ENCODE measurements at places on chromosomes 1 and 21.

- DNase-seq = peak; percentile 8
Observed at GRCh38 chr1:35894656-35895055, 11.6 kb downstream of the AGO1 start.

DNA sequence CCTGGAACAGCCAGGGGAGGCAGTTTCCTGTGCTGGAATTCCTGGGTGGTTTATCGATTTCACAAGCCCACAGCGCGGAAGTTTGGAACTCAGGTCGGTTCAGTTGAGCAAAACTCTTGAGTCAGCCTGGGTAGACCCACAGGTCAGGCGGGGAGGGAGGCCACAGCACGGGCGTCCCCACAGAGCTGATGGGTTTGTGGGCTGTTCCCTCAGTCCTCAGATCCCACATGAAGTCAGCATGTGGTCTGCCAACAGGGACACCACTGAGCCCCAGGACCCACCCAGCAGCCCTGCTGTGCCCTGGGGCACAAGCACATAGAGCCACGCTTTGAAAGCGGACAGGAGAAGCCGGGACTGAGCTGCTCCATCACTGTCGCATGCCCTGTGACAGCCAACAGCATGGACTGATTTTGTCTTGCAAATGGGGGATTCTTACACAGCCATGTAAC lies 17.4 kb downstream of the BMP8A start:
- peak; percentile 6 for DNase-seq

- DNase-seq = no peak
Observed at GRCh38 chr1:50851034-50851433, 109.0 kb downstream of the FAF1 start.

DNA sequence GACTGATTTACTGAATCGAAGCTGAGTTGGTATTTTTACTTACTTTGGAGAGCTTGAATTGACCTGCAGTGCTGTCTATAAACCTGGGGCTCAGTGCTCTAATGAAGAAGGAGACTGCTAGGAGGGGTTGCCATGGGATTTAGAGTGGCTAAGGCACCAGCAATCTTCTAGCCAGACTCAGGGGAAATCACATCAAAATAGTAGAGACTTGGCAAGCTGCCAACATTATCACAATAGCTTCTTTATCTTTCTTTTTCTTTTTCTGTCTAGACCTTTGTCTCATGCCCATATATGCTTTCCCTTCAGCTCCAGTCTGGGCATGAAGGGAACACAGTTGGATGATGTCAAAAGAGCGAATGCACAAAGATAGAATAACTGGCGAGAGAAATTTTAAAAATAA lies 301.1 kb upstream of the DPYD start:
- DNase-seq = no peak

DNA sequence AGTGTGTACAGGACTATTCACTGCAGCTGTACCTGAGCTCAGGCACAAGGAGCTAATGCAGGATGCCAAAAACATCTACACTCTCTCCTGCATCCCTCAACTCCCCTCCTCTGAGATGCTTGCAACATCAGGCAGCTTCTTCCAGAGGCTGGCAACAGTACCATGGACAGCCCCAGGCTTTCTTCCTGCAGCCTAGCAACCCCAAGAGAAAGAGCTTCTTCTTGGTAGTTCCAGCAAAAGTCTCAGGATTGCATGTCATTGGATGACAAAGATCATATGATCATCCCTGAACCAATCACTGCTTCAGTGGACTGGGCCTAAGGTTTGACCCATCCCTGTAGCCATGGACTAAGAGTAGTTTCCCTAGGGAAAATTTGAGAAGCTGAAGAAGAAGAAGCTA lies 46.7 kb downstream of the CAMK2N1 start:
- no peak for DNase-seq

- no peak for DNase-seq
Observed at GRCh38 chr1:166139735-166140134, 27.1 kb downstream of the FAM78B start.

DNA sequence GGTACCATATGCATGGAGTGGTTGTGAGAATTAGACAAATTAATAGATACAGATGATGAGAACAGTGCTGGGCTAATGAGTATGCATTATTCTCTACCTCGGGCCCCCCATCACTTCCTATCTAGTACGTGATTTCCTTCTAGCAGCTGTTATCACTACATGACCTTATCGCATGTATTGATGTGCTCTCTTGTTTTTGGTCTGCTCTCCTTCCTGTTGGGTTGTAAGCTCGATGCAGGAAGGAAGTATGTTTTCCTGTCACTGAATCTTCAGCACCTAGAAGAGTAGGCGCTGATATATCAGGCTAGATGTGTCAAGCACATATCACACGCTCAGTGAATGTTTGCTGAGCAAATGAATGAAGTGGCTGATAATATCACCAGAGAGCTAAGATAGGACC lies 43.9 kb upstream of the IFNAR2 start:
- no peak for DNase-seq

GRCh38 chr1:228309326-228310067 lies 97.1 kb downstream of the TRIM11 start:
- no peak for DNase-seq

DNA sequence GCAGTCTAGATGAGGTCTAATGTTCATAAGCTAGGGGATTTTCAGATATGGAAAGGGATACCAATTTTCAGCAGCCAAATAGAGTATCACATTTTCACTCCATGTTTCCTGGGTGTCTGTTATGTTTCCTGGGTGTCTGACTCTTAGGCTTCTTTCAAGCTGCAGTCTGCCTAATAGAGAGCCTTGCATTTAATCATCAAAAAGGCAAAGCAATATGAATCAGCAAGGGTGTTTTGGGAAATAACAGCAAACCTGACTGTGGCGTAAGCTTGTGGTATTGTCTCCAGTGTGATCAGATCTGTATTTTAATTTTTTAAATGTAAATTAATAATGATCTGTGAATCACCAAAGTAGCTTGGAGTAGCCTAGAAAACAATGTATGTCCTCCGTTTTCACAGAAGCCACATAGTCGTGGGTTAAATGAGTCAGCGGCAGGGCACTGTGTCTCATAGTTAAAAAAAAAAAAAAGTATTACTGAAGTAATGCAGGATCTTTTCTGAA lies 10.4 kb downstream of the LGALS8 start:
- DNase-seq = peak; percentile 24

- no peak for DNase-seq
Observed at GRCh38 chr1:238789916-238790667, 596.3 kb upstream of the CHRM3 start.

- peak; percentile 32 for DNase-seq
Observed at GRCh38 chr1:27433706-27434105, 41.3 kb downstream of the GPR3 start.

DNA sequence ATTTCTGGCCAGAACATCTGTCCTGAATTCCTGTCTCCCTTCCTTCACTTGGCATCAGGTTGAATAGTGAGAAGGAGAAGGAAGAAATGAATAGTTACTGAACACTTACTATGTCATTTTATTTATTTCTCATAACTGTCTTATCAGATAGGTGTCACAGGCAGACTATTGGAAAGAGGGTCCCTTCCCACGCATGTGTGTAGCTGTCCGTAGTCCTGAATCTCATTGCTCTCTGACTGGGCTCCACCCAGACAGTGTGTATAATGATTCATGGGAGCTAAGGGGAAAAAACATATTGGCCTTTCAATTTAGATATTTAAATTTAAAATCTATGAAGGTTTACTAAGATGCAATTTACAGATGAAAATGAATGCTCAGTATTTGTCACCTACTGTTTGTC lies 86.1 kb downstream of the OMA1 start:
- DNase-seq = no peak

DNA sequence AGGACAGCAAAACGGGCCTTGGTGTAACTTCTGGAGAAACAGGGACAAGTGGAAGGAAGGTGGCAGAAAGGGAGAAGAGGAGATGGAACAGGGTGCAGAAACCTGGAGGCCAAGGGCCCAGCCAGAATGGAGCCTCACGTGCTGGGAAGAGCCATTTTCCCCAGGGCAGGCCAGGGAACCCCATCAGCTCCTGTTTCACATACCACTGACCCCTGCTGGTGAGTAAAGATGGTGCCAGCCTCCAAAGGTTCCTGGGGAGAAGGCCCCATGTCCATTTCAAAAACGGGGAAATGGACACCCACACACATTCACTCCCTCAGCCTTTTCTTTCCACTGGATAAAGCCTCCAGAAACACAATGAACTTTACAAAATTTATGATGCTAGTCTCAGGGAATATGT lies 57.6 kb upstream of the JUN start:
- DNase-seq = peak; percentile 65

- no peak for DNase-seq
Observed at GRCh38 chr1:87077959-87078639, 163.7 kb downstream of the HS2ST1 start.

DNA sequence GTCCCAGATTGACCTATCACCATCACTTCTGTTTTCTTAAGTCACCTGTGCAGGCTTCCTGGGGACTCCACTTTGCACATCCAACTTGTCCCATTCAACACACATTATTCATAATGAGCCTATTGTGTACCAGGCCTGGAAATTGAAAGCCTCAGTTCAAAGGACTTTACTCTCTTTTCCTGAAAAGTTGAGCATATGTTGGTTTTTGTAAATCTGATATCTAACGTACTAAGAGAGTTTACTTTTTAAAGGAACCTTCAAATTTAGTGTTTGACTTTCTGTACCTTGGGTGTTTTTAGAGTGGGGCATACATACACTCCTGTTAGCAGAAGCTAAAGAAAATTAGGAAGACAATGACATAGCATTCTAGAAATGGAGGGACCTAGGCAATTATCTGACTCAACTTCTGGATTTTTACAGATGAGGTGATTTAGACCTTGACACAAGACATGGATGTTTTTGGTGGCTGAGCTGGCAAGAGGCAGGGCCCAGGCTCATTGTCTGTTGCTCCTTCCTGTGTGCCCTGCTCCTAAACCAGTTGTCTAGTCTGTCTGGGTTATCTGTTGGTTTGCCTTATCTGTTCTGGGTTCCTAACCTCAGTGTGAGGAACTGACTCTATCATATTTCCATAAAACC lies 336.5 kb downstream of the RPS6KC1 start:
- no peak for DNase-seq

GRCh38 chr1:101198842-101199636 lies 37.8 kb upstream of the S1PR1 start:
- peak; percentile 39 for DNase-seq

- no peak for DNase-seq
Observed at GRCh38 chr1:196466166-196466565, 142.1 kb downstream of the KCNT2 start.

- no peak for DNase-seq
Observed at GRCh38 chr1:225963735-225964530, 22.9 kb upstream of the LEFTY2 start.

GRCh38 chr21:37204580-37204979 lies 62.6 kb downstream of the VPS26C start:
- no peak for DNase-seq

DNA sequence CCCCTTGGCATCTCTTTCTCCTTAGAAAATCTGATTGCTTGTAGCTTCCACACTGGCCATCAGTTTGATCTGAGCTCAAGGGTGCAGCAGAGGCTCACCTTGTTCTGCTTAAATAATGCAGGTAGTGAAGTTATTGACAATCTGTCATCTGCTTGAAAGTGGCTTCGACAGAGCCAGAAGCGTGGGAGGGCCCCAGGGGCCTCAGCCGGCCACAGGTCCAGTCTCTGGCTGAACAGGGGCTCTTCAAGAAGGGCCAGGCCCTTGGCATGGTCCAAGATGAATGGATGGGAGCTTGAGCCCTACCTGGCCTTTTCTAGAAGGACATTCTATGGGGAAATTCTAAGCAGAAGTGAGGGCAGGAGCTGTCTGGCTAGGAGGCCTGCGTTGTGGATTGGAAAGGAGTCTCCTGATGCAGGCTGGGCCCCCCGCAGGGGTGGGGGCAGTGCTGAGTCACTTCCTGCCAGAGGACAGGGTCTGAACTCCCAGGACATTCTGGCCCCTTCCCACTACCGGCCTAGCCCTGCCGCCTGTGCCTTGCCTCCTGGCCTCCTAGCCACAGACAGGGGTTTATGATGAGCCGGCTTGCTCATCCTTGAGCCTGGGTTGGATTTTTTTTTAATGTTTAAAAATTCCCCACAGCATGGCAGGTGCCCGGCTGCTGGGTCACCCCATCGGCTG lies 162.3 kb upstream of the VAMP3 start:
- DNase-seq = no peak

- DNase-seq = no peak
Observed at GRCh38 chr1:235429143-235429542, 61.9 kb downstream of the TBCE start.

- no peak for DNase-seq
Observed at GRCh38 chr1:214566158-214567104, 15.0 kb upstream of the PTPN14 start.

- DNase-seq = no peak
Observed at GRCh38 chr1:77047978-77048614, 171.1 kb downstream of the PIGK start.

DNA sequence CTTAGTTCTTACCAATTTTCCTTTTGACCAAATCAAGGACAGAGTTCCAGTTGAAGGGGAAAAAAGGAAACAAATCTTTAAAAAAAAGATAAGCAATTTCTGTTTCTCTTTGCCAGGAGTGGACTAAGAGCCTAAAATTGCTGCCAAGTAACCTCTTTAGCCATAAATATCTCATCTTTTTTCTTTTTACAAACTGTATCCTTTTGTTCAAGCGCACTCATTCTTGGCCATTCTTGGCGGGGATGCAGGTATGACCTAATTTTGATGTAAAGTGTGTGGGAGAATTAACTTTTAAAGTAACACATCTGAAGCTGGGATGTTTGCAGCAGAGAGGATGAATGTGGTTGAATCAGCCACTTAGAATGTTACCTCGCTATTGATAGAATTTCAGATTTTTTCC lies 13.4 kb upstream of the KIF1B start:
- DNase-seq = no peak

DNA sequence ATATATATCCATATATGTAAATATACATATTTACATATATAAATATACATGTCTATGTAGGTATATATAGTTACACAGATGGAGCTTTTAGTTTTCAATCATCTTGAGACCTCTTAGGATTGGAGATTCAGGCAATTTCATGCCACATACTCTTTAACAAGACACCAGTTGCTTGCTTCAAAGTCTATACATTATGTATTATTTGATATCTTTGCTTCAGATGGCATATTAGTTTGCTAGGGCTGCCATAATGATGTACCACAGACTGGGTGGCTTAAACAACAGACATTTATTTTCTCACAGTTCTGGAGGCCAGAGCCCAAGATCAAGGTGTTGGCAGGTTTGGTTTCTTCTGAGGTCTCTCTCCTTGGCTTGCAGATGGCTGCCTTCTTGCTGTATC lies 14.1 kb upstream of the C1orf87 start:
- DNase-seq = no peak

DNA sequence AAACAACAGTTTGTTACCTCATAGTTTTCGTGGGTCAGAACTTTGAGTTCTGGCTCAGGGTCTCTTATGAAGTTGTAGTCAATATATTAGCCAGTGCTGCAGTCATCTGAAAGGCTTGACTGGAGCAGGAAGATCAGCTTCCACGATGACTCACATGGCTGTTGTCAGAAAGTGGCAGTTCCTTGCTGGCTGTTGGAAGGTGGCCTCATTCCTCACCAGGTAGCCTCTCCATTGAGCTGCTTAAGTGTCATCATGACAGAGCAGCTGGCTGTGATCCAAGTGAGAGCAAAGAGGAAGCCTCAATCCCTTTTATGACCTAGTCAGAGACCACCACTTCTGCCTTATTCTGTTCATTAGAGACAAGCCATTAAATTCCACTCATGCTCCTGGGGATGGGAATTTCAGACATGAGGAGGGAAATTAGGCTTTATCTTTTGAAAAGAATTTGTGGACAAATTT lies 5.6 kb downstream of the OSBPL9 start:
- peak; percentile 49 for DNase-seq

Data from inflammatory macrophage treated with lipopolysaccharide for 4 hours (primary cell).